ENCODE measurements at places on chromosomes 12 and 14.
A peak's percentile ranks its signal among the peaks of the same experiment; 100 is the strongest.

DNA sequence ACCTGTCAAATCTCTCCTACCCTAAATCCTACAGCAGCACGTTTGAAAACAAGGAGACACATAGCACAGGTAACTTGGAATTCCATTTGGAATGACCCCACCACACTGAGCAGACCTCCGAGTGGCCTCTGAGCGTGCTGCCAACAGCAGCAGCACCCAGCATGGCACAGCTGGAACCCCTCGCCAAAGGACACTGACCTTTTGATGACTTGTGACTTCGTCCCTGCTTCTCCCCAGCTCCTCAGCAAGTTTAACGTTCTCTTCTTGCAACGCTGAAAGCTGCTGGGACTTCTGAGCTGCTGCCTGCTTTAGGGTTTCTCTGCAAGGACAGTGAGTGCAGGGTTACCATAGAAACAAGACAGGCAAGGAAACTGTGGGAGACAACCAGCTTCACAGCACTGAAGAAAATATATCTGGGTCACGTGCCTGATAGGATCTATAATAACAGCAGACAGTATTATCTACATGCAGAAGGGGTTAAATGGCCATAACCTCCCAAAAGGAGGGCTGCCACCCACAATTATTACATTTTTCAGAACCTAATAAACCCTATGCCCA, 43.3 kb upstream of the VPS33A start:
- no peak for DNase-seq

DNA sequence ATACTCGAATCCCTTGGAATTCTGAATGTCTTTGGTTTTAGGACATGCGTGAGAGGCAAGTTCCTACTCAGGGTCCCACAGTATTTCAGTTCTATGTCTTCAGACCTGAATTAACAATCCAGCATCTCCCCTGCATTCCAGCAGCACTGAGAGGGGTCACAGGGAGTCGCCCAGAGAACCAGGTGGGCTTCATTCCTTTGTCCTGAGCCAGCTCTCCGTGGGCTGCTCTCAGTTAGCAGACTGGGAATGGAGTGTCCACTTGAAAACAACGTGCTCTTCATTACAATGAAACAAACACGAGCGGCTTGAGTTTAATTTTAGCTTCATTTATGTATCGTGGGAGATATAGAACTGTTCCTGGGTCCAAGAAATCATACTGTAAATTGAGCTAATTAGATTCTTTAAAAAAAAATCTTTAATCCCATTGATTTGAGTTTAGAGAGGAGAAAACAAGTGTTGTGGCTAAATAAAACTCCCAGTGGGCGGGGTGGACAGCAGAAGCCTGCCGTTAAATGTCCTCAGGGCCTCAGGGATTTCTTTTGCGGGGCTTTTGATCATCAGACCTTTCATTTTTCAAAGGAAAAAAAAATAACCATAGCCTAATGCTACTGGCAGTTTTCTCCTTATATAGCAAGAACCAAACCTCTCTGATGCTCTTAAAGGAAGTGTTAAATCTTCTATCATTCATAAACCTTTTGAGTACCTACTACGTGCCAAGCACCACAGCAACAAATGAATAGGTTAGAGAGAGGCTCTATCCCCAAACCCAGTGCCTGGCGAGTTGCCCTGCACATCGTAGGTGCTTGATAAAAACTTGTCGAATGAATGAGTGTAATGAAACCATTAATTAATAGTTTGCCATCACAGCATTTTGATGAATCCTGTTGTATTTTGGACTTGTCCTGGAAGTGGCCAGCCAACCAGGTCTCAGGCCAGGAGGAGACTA, 140.4 kb downstream of the CHST11 start:
- DNase-seq, result no peak

DNA sequence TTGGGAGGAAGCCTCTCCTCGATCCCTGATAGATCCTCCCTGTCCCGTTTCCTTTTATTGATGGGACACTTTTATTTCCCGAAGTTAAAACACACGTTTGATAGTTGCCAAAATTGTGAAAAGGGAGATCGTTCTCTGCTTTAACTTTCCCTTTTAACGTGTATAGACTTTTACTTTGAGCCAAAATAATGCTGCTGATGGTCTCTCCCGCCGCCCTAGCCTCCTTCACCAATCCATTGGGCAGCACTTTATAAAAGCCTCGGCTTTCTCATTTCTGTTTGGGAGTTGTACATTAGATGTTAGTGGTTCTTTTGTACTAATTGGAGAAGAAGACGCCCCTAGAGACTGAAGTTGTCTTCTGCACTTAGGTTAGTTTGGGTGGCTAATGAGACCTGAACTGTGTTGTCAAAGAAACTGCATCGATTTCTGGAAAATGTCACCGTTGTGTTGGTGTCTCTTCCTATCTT, 1.4 kb downstream of the TMTC2 start:
- DNase-seq, result no peak

GRCh38 chr14:36988989-36989388, 183.4 kb downstream of the SLC25A21 start:
- DNase-seq, result no peak

DNA sequence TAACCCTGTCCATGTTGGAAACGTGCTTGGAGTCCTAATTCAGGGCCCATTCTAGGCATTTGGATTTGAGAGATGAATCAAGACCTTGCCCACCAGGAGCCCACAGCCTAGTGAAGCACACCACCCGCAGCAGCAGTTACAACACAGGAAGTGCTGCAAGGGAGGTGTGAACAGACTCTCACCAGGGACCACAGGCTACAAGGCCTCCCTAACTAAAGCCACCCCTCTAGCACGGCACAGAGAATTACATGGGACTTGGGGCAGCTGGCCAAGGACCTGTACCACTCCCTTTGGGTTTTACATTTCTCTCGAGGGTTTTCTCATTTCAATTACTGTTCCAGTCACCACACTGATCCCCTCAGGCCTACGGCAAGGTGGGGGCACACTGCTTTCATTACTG, 49.5 kb upstream of the FOXN3 start:
- peak; percentile 15 for DNase-seq

DNA sequence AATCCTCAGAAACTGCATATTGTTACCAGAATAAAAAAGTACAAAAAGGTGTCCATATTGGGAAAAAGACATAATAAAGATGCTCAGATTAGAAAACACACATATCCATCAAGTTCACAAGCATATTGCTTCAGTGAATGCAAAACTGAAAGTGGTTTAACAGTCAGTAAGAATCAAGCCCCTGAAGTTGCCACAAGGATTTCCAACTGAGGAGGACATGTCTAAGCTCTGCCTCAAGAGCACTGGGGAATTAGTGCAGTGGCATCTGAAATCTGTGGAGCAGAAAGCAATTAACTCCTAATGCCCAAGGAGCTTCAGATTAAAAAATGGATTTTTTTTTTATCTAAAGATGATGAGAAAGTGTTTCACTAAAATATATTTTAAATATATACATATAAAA, 113.2 kb downstream of the DENND5B start:
- no peak for DNase-seq

- no peak for DNase-seq
These were observed 194.5 kb upstream of the RGS6 start for GRCh38 chr14:71737760-71738159.

- no peak for DNase-seq
These were observed 21.9 kb downstream of the JDP2 start for GRCh38 chr14:75449696-75450095.

- DNase-seq, result no peak
These were observed 75.2 kb downstream of the SAMD4A start for GRCh38 chr14:54642121-54642520.

GRCh38 chr12:112838731-112839130, 47.2 kb downstream of the RPH3A start:
- DNase-seq, result no peak

- no peak for DNase-seq
These were observed 24.6 kb downstream of the DIP2B start for GRCh38 chr12:50529345-50529744.

GRCh38 chr14:32584079-32584478, 255.0 kb downstream of the AKAP6 start:
- no peak for DNase-seq

DNA sequence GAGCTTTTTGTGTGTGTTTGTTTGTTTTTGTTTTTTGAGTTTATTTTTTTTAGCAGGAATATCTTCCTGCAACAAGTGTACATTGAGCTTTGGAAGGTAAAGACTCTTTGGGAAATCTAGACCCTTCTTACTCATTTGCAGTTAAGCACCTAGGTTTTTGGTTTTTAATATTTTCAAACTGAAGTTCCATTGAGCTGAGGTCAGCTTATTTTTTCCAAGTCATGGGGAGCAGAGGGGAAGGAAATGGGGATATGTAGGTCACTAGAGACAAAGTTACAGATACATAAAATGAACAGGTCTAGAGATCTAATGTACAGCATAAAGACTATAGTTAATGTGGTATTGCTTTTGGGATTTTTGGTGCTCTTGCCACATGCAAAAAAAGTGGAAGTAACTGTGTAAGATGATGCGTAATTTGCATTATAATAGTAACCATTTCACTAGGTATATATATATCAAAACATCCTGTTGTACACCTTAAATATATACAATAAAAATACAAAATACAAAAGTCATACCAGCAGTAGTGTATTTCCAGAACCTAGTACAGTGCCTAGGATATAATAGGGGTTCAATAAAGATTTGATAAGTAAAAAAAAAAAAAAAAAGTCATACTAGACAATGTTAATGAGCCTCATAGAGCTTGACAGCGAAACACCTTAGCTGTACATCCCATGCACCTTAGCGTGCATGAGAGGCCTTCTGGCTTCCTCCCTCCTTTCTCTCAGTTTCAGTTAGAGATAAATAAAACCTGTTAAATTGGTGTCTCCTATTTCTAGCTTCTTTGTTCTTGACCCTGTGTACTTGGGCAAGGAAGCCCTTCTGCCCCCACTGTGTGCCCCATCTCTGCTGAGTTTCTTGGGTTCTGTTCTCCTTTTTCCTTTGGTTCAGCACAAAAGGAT, 22.7 kb downstream of the CGRRF1 start:
- no peak for DNase-seq

DNA sequence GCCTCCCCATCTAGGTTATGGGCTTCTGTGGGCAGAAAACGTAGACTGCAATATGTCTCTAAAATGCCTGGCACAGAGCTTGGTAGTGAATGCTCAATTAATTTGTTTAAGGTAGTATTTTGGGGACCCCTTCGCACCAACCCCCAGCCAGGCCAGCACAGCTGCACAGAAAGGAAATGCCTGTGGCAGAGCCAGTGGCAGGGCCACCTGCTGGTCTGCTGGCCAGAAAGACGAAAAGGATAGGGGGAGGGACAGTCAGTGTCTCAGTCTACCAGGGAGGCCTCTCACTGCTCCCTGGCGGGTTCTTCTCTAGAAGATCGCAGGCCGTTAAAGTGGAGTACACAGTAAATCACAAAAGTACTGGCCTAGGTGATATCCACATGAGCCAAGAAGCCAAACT, 3.5 kb downstream of the RAB15 start:
- DNase-seq, result no peak

DNA sequence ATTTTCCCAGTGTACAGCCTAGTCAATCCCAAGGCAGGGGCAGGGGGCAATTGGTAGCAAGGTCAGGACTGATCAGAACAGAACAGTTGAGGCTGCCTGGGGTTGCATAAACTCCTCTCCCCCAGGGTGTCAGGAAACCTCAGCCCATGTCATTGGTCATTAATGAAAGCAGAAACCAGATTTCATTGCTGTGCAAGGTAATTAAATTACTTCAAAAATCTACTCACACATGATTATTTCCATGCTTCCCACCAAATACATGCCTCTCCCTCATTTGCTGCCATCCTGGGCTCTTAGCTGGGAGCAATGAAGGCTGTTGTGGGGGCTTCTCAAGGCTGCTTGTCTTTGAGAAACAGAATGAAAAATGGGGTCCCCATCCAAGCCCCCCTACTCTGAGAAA, 124.2 kb downstream of the PHETA1 start:
- DNase-seq, result no peak

- DNase-seq, result no peak
These were observed 650 bp downstream of the GALC start for GRCh38 chr14:87992346-87992717.

GRCh38 chr14:52701223-52701622, 5.8 kb upstream of the PSMC6 start:
- DNase-seq, result no peak

Measured in activated T-cell treated with anti-CD3 and anti-CD28 coated beads for 48 hours (primary cell).